ENCODE measurements at places on chromosomes 4 and X.
A peak's percentile ranks its signal among the peaks of the same experiment; 100 is the strongest.

GRCh38 chr4:142064181-142064580, 427.8 kb downstream of the IL15 start:
- no peak for DNase-seq

DNA sequence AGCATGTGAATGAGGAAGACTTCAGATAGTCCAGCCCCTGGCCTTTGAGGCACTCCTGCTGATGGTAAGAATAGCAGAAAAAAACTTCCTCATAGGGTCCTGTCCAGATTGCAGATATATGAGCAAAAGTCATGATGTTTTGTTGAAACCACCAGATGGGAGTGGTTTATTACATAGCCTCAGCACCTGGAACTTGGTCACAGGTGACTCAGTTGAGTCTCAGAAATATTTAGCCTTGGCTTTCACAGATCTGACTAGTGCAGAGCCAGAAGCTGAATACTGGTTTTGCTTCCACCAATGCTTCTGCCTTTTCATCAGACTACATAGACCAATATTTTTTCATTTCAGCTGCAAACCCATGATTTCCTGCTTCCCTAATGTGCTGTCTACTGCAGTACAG, 994.9 kb upstream of the SLIT2 start:
- DNase-seq: no peak

DNA sequence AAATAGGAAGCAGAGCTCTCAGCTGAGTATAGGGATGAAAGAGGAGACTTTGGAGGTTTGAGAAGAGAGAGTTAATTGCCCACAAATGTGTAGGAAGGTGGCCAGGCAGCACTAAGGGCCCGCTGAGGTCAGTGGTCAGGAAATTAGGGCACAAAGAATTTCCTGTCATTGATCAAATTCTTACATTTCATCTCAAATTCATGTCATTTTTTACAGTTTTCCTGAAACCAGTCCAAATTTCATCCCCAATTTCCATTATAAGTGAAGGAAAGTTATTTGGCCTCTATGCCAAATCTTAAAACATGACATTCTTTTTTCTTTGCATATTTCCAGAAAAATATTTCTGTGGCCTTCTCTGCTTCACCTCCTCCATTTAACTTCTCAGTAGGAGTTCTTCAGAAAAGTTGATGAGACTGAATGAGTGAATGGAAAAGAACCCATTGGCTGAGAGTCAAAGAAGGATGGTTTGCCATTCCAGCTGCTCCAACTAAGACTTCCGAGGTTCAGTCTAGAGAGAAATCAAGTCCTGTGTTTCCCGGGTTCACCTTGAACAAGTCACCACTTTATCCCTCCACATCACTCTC, 68.7 kb upstream of the SPRY1 start:
- DNase-seq: no peak

DNA sequence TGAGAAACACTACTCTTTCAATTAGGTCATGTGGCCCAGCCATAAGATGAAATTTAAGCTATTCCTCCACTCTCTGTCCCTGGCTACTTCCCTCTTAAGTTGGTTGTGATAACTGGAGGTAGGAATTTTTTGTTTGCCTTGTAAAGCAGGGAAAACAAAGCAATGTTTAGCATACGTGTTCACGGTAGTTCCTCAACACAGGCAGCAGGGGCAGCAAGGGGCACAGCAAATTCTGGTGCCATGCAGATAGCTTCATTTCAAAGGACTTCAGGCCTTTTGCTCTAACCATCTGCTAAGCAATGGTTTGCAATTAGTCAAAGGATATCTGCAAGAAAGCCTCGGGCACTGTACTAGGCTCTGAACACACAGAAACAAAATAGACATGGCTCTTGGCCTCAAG, 330.2 kb downstream of the ZIC3 start:
- peak; percentile 36 for DNase-seq

DNA sequence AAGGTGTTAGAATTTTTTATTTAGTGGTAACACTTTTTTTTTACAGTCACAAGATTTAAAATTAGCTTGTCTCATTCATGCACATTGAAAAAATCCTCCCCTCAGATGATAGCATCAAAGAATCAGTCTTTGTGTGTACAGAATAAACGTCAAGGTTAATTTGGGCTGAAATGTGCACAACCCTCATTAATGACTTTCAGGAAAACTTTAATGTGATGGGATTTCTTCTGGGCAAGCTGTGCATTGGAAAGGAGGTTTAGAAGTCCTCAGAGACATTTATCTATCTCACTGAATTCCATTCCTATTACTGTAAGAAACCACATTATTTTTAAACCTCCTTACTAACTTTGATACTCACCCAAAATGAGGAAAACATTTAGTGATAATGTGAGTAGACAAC, 88.2 kb upstream of the TECRL start:
- DNase-seq: no peak

GRCh38 chrX:128769495-128769894, 717.3 kb upstream of the ACTRT1 start:
- no peak for DNase-seq

DNA sequence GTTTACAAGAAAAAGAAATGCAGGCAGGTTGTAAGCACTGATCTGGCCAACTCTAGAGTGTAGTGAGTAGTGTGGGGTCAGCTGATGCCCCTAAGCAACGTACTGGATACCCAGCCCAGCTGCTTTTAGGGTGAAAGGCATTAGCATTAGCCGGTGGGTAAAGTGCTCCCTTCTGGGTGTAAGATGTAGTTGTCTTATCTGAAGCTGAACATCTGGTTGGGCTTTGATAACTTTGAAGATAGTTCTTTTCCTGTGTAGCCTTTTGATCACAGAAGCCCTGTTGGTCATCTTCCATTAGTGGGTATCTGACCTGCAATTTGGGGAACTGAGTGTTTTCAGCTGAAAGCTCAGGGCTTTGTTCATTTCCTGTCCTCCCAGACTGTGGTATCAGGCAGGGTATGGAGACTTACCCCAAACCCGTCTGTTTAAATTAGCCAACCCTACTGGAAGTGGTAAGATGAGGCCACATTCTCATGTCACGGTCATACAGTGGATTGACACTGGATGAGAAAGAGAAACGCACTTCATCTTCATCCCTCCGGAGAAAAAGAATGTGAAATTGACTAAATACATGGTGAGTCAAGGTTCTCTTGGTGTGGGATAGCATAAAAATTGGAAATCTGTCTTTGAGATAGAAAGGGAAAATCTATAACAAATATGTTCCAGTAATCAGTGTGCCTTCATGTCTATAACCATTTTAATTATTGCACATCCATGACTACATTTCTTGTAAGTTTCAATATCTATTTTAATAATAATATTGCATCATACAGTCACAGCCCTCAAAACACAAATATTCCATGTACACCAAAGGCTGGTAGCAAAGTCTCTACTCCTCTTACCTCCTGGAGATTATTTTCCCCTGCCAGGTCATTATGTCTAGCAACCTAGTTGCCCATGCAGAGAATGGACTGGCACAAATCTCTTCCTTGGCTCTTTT, 8.7 kb downstream of the RHOH start:
- no peak for DNase-seq

DNA sequence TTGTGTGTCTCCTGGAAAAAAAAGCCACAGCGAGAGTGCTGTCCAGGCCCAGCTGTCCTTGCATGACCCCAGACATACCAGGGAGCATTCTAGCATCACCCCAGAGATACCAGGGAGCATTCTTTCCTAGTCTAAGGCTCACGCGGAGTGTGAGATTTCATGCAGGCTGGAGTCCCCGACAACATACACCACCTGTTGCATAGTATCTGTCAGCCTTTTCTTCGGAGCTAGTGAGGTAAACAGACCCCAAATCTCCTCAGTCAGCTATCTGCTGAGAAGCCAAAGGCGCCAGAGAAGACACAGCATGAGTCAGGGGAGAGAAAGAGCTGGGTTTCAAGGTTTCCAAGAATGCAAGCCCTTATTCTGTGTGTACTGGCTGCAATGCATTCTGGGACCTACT, 23.1 kb upstream of the ZXDA start:
- DNase-seq: no peak

DNA sequence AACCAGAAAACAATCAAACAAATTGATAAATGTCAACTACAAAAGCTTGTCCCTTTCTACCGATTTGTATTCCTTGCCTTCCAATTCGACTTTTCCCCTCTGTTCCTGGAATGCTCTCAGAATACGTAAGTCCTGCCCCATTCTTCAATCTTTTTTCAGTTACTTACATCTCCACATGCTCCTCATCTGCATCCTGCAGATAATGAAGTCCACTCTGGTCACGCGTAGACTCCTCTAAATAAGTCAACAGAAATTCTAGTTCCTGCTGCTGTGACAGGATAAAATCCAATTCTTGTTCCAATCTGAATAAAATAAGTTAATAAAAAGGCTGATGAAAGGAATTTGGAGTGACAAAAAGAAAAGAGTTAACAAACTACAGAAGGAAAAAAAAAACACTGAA, 34.4 kb upstream of the RBM41 start:
- DNase-seq: no peak

DNA sequence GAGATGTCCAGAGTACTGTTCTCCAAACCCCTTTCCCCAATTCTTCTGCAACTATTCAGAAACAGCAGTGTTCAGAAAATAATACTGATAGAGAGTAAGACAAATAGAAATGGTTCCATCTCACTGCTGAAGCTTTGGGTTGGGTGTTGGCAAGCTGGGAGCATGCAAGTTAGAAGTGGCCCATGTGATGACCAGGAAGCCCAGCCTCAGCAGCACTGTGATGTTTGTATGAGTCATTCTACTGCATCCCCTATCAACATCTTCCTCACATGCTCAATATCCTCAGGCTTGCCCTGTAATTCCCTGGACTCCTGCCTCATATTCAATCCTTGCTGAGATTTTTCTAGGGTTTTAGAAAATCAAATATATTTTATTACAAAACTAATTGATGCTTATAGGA, 96.5 kb downstream of the CHRDL1 start:
- DNase-seq: no peak
